ENCODE measurements at places on chromosomes 4 and X.
A peak's percentile ranks its signal among the peaks of the same experiment; 100 is the strongest.

- DNase-seq = no peak
Measured at GRCh38 chrX:56853436-56853835, 124.4 kb downstream of the NBDY start.

DNA sequence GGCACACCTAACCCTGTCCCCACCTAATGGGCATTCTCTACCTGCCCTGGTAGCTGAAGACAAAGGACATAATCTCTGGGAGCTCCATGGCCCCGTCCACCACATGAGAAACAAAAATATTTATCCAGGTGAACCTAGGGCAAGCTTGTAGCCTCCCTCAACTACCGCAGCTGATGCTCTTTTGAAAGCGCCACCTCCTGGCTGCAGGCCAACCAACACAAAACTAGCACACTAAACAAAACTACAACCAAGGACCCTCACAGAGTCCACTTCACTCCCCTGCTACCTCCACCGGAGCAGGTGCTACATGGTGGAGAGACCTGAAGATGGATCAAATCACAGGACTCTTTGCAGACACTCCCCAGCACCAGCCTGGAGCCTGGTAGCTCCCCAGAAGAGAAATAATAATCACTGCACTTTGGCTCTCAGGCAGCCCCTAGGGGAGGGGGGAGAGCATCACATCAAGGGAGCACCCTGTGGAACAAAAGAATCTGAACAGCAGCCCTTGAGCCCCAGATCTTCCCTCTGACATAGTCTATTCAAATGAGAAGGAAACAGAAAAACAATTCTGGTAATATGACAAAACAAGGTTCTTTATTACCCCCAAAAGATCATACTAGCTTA is 111.3 kb upstream of the ATP8A1 start:
- DNase-seq = no peak

GRCh38 chr4:91758487-91758886 is 545.3 kb upstream of the GRID2 start:
- no peak for DNase-seq

GRCh38 chr4:88613417-88613875 is 21.2 kb downstream of the HERC3 start:
- DNase-seq = peak; percentile 81

DNA sequence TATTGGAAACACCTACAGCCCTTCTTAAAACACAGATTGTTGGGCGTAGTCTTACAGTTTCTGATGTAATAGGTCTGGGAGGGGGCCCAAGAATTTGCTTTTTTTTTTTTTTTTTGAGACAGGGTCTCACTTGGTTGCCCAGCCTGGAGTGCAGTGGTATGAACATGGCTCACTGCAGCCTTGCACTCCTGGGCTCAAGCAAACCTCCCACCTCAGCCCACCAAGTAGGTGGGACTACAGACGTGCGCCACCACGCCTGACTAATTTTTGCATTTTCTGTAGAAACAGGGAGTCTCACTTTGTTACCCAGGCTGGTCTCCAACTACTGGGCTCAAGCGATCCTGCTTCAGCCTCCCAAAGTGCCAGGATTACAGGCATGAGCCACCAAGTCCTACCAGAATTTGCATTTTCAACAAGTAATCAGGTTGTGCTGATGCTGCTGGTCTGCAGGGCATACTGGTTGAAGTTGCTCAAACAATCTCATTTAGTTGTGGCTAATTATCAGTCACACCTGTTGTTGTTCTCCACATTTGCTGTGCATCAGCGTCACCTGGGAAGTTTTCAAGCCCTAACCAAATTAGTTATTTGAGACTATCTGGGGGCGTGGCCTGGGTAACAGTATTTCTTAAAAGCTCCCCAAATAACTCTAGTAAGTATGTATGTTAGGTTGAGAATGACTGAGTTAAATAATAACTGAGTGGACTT is 14.0 kb downstream of the TMEM154 start:
- DNase-seq = no peak

DNA sequence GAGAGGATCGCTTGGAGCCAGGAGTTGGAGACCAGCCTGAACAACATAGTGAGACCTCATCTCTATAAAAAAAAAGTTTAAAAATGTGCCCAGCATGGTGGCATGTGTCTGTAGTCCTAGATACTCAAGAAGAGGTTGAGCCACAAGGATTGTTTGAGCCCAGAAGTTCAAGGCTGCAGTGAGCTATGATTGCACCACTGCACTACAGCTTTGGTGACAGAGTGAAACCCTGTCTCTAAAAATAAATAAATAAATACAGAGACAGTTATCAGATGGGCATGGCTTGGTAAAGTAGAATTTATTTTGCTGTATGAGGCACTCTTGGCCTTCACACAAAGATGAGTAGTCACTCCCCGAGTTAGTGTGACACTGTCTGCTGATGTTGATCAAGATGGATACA is 54.1 kb upstream of the SPRY1 start:
- DNase-seq = no peak

GRCh38 chr4:186472948-186473347 is 82.4 kb downstream of the MTNR1A start:
- DNase-seq = no peak

GRCh38 chrX:41409006-41409405 is 38.1 kb upstream of the NYX start:
- no peak for DNase-seq

DNA sequence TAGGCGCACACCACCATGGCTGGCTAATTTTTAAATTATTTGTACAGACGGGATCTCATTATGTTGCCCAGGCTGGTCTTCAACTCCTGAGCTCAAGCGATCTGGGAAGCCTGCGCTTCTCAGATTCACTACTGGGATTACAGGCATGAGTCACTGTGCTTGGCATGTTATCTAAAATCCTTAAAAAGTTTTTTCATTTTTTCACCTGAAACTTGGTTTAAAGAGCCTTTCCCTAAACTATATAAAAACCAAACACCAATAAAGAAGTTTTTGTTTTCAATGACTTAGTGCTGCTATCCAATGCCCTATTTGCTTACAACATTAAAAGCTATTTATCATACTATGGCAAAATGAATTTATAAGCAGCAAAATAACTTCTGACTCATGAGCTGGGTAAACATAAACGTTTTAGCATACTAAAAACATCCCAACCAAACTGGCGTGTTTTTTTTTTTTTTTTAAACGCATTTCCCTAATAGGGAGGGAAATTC is 127.8 kb downstream of the UBE2K start:
- no peak for DNase-seq

- DNase-seq = no peak
Measured at GRCh38 chr4:13364172-13364571, 120.0 kb downstream of the RAB28 start.

GRCh38 chr4:4542774-4543485 is 1.1 kb upstream of the STX18 start:
- no peak for DNase-seq

DNA sequence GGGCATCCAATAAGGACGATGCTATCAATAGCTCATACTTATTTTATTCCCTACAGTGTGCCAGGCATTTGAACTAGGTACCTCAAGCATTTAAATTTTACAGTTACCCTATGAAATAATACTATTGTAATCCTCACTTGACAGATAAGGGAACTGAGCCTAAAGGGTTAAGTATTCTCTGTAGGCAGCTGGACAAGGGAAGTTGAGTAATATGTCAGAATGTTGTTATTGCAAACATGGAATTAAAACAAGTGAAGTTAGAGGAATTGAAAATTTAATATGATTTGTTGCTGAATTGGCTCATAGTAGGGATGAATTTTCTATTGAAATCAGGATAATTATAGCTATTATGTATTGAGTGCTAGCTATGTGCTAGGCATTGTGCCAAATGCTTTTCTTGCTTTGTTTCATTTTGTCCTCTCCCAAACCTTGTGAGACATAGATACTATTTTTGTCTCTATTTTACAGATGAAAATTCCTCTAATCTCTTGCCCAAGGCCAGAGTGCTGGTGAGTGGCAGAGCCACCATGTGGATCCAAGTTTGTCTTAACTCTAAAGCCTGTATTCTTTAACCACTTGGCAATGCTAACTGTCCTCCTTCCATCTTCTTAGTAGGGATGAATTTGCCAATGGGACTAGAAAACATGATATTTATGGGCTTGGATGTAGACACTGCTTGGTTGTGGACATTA is 58.1 kb downstream of the TMEM164 start:
- DNase-seq = no peak

GRCh38 chr4:83618431-83618830 is 82.5 kb downstream of the GPAT3 start:
- DNase-seq = no peak

DNA sequence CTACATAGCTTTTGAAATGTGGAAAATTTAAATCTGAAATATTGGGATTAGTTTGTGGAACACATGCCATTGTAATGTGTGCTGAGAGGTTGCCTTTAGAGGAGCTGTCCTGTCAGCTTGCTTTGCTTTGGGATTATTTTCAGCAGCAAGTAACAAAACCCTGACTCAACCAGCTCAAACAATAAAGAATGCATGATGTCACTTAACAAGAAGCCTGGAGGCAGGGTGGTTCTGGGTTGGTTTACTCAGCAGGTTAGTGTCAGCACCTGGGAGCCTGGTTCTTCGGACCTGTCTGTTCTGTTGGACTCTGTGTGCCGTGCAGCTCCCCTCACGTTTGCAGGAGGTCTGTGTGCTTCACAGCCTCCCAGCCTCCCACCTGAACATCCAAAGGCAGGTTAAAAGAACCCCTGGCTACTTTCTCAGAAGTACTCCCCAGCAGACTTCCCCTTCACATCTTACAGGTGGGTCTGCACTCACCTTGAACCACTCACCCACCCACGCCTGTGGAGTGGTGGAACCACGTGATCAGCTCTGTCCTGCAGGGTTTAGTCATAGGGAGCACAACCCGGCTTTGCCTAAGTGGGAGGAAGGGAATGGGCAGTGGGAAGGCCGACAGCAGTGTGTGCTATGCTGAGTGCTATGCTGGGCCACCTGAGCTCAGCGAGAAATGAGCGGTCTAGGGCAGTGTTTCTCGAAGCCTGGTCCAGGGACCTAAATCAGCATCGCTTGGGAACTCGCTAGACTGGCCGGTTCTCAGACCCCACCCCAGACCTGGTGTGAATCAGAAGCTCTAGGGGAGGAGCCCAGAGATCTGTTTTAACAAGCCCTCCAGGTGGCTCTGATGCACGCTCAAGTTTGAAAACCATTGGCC is 20.4 kb downstream of the TMEM131L start:
- DNase-seq = no peak

- DNase-seq = no peak
Measured at GRCh38 chr4:2470791-2471190, 1.9 kb downstream of the RNF4 start.

DNA sequence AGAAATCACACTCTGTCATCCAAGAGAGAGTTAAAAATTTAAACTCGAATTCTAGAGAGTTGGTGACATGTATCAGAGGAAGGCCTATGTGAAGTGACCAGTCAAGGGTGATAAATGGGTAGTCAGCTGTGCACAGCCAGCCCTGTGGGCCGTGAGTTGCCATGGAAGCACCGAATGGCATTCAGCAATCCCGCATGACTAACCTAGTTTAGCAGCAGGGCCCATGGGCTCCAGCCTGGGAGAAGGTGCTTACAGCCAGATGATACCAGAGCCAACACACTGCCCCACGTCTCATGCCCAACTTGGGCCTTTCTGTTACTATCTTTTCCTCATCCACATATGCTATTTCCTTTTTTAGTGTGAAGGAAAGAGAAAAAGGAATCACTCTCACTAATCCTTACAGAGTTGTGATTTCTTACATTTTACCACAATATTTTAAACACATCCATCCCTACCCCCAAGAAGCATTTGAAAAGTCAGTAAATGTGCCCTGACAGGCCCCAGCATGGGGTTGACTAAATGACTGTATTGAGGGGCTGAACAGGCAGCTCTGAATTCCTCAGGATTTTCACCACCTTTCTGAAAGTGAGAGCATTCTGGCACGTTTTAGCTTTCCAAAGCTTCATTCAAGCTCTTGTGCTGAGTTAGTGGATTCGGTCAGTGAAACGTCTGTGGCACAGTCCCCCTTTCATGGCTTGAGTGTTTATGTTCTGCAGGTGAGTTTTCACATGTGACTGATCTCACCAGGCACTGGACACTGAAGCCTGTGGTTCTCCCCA is 104.2 kb downstream of the AFF1 start:
- DNase-seq = no peak

Measured in CD4-positive, alpha-beta T cell treated with Interleukin-12 subunit alpha and Interleukin-12 subunit beta, for 1 hour (primary cell).